ENCODE measurements at places on chromosomes 5 and 9.

- peak; percentile 56 for DNase-seq
Measured at GRCh38 chr5:141680751-141681201, 1.3 kb downstream of the ARAP3 start.

GRCh38 chr5:149559706-149560105, 8.5 kb upstream of the CSNK1A1 start:
- no peak for DNase-seq

- DNase-seq: peak; percentile 18
Measured at GRCh38 chr9:87812375-87813118, 70.1 kb upstream of the SPATA31E1 start.

- DNase-seq: no peak
Measured at GRCh38 chr5:140996060-140996459, 29.8 kb downstream of the PCDHAC2 start.

GRCh38 chr5:175892015-175892800, 20.8 kb downstream of the CPLX2 start:
- no peak for DNase-seq

GRCh38 chr9:26606756-26607155, 285.8 kb downstream of the CAAP1 start:
- no peak for DNase-seq

GRCh38 chr9:26856413-26857032, 36.1 kb downstream of the CAAP1 start:
- no peak for DNase-seq

DNA sequence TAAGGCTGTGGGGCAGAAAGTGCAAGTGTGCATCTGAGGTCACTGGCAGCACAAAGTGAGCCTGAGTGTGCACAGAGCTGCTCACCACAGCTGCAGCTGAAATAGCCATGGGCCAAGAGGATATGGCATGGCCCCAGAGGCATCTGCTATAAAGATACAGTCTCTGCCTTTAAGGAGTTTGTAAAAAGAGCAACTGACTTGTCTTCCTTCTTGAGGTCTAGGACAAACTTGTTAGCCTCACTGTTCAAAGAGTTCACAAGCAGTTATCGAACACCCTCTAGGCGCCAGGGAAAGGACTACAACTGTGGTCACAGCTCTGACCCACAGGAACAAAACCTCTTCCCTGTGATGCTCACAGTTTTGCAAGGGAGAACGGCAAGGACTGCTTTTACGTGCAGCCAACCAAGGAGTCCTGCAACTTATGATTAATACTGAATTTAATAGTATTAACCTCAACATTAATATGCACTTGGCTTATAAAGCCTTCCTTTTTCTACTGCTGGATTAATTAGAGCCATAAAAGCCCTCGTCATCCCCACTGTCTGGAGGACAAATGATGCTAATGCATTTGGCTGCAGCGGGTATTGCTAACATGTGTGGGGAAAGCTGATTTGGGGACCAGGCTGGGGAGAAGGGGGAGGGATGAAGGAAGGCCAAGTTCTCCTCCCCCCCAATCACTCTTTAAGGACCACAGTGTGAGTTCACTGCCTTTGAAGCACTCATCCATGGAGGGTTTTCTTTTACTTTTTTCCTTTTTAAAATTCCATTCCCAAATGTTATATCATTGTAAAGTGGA, 189.8 kb upstream of the TRIM32 start:
- no peak for DNase-seq

- no peak for DNase-seq
Measured at GRCh38 chr9:114056527-114056926, 21.6 kb downstream of the AMBP start.

- DNase-seq: no peak
Measured at GRCh38 chr5:15717001-15717400, 217.0 kb downstream of the FBXL7 start.

DNA sequence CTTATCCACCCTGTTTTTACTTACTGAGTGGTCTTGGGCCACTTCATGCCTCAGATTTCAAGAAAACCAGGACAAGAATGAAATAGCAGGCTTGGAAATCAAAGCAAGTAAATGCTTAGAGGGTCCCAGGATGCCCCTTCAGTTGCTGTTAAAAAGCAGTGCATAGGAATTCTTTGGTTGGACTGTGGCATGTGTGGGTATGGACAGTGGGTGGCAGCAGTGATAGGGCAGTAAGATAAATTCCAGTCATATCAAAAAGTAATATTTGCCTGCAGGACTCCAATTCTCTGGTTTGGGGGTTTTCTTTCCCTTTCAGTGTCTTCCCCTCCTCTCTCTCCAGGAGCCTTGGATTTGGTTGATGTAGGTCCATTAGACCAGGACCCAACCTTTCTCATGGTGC, 306.7 kb upstream of the CLINT1 start:
- DNase-seq: no peak

DNA sequence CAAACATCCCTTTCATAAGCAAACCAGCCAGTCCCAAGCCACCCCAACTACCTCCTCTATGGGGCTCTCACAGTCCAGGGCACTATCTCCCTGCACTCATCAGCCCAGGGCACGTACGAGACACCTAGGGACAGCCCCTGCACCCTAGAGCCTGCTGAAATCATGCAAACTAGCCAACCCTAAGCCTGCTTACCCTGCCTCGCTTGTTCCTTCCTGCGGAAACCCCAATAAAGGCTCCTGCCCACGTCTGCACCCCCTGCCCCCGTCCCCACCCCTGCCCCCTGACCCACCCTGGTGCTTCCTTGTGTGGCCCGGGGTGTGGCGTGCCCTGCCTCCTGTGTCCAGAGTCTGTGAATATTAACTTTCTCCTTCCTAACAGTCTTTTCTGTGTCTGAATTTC, 135.9 kb downstream of the GADD45G start:
- DNase-seq: no peak

- no peak for DNase-seq
Measured at GRCh38 chr5:172644266-172644665, 3.2 kb downstream of the NEURL1B start.

- no peak for DNase-seq
Measured at GRCh38 chr9:119148855-119149254, 220.4 kb downstream of the BRINP1 start.

- no peak for DNase-seq
Measured at GRCh38 chr9:4400731-4401130, 89.5 kb upstream of the SLC1A1 start.

DNA sequence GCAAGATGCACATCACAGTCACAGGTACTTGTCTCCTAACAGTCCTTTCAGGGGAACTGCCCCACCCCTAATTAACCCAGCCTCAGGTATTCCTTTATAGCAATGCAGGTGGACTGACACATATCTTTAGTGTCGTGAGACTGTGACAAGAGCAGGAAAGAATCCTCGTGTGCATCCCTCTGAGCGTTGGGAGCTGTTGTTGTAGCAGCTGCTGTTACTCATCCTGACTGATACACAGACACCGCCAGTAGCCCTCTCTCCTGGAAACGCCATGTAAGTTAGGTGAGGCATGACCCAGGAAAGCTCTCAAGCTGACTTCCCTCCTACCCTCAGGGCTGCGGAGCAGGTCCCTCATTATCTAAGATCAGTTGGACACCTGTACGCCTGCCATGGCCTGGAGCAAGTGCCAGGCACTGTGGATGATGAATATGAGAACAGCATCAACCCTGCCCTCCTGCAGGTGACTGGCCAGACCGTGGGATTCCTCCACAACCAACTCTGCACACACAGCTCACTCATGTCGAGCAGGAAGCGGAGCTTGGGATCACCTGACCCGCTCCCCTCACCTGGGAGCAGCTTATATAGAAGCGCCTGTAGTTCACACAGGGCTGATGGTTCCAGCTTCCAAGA, 10.2 kb upstream of the LCN15 start:
- DNase-seq: no peak

- DNase-seq: no peak
Measured at GRCh38 chr9:99029083-99029645, 75.7 kb upstream of the TGFBR1 start.

- no peak for DNase-seq
Measured at GRCh38 chr9:134600371-134600770, 41.2 kb upstream of the COL5A1 start.

GRCh38 chr5:159616952-159617351, 286.7 kb upstream of the IL12B start:
- DNase-seq: no peak

GRCh38 chr5:160366230-160366629, 4.2 kb downstream of the C1QTNF2 start:
- DNase-seq: no peak

DNA sequence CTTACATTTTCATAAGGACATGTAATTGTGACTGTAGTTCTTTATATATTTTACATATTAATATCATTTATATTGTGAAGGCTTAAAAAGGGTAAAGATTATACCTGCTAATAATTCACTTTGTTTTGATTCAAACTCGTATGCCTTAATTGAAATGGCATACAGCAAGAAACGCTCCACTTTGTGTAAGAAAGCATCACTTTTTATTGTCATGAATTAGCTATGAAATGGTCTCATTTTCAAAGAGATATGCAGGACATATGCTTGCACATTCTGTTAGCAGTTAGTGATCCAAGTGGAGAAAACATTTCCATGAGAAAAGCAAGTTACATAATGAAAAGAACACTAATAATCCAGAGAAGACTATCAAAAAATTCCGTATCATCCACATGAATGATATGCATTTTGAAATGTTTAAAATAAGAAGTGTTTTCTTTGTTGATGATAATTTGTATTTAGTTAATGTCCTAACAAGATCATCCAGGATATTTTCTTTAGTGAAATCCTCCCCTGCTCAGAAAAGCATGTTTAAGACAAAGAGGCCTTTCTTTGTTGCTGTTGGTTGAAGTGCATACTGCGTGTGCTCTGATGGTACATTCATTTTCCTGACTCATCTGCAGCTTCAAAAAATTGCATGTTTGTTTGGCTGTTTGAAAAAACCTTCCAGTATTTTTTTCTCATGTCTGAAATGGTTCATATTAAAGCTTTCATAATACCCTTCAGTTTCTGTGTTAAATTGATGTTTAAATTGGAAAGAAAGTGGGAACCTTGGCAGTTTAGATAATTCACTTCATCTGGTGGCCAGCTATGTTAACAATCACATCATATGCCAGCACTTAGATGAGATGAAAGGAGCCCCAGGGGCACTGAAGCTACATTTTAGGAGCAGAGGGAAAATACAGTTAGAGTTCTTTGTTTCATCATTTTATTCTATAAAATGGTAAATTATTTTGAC, 242.2 kb downstream of the CSNK1G3 start:
- no peak for DNase-seq

GRCh38 chr9:126261584-126262356, 64.9 kb upstream of the MVB12B start:
- no peak for DNase-seq

All from mucosa of descending colon (tissue), 3 donors.